ENCODE measurements at places on chromosomes 2 and 18.

DNA sequence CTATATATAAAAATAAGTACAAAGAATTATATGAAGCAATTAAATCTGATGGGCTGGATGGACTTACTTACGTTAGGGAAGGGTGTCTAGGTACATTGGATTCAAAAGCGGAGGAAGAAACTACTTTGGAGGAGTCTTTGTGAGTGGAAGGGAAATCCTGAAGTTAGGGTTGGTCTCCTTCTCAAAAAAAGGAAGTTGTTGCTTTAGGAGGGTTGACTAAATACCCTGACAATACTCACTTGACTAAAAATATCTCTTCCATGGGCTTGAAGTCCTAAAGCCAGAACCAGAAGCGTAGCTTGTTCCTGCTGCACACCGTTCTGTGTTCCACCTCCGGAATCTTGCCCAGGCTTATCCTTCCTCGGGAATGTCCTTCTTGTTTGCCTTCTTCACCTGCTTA lies 143.3 kb upstream of the ZEB2 start:
- H3K4me1 ChIP-seq: no peaks in the 10 kb centered on the region
- H3K36me3 ChIP-seq: no peaks in the 10 kb centered on the region
- no peak overlapping the region for H3K27ac ChIP-seq
- peaks cover 17% of the 10 kb centered on the region for H3K27me3 ChIP-seq
- no peak overlapping the region for H3K4me3 ChIP-seq

DNA sequence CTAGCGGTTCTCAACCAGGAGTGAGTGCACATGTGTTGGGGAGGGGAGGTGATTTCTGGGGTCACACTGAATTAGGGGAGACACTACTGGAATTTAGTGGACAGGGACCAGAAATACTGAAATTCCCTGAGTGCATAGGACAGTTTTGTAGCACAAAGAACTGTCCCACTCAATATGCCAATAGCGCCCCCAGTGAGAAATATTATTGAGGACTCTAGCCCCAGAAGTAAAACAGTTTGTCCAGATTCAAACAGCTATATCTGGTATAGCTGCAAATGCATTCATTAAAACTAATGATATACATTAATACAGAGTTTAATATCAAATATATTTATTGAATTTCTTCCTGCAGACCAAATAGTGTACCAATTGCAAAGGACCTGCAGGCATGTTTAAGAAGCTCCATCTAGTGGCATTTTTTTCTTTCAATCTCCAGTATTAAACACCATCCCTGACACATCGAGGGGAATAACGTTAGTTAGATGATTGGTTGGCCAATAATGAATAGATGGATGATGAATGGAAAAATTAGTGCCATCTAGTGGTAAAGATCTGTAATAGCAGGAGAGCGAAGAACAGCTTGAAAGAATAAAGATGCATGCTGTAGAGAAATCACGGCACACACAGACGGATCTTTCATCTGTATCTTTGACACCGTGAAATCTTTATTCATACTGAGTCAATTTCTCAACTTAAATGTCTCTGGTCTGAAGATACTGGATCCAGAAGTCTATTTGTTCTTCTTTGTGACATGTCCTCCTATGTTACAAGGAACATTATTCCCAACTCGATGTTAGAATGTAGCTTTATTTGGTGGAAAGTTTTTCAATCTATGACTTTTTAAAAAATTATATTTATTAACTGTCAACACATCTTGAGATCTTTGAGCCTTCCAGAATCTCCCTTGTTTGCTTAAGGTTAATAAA lies 62.5 kb downstream of the DHRS9 start:
- DNase-seq: no peak
- H3K4me1 ChIP-seq: peaks cover 7% of the 10 kb centered on the region
- peaks cover 5% of the 10 kb centered on the region for H3K27me3 ChIP-seq
- H3K27ac ChIP-seq: no peak overlapping the region
- H3K4me3 ChIP-seq: no peak overlapping the region

DNA sequence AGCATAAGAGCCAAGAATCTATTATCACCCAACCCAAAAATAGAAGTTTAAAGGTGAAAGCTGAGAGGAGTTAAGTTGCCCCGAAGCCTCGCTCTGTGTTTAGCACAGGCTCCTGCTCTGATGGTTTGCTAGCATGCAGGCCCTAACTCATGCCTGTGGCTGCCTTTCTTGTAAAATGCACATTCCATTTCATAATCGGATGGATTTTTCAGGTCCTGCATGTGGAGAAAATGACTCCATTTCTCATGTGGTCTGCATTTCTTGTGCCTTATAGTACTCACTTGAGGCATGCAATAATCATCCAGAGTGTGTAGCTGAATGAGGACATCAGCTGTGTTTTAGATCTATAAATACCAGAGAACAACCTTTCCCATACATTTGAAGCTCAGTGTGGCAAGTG lies 381.8 kb downstream of the CPS1 start:
- H3K4me1 ChIP-seq: no peaks in the 10 kb centered on the region
- H3K4me3 ChIP-seq: no peak overlapping the region

DNA sequence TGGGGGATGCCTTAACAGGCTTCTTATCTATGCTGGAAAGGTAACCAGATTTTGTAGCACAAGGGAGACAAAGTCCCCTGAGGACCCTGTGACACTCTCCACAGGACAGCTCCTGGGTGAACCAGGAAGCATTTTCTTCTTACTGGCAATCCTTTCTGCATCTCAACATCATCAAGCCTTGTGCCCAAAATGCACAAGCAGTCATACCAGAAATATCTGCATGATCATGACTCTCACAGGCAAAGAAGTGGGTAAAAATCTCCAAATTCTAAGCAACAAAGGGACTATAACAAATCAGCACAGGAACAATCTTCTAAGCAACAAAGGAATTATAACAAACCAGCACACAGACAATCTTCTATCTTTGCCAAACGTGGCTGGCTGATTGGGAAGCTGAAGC lies 99.1 kb upstream of the CD226 start:
- H3K27ac ChIP-seq: no peak overlapping the region
- H3K27me3 ChIP-seq: no peaks in the 10 kb centered on the region
- no peak overlapping the region for H3K4me3 ChIP-seq
- H3K4me1 ChIP-seq: peaks cover 6% of the 10 kb centered on the region
- H3K36me3 ChIP-seq: peaks cover 21% of the 10 kb centered on the region
- DNase-seq: no peak

DNA sequence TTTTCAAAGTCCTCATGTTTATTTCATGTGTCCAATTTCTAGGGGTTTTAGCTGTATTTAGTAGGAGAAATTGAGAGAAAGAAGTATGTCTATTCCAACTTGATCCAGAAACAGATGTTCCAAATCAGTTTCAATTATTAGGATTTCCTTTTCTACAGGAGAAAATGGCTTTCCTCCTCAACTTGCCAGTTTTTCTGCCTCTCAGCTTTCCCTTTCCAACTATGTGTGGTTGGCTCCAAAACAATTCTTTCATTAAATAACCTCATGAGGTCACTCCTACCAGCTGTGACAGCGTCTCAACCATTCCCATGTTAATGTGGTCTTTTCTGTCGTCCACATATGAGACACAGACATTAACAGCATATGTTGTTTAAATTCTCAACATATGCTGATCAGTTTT lies 13.1 kb downstream of the XIRP2 start:
- no peak overlapping the region for H3K4me3 ChIP-seq
- H3K36me3 ChIP-seq: no peaks in the 10 kb centered on the region
- no peaks in the 10 kb centered on the region for H3K27me3 ChIP-seq

GRCh38 chr2:108998911-108999310 lies 9.9 kb upstream of the EDAR start:
- no peaks in the 10 kb centered on the region for H3K27me3 ChIP-seq
- no peak overlapping the region for H3K27ac ChIP-seq
- no peaks in the 10 kb centered on the region for H3K4me1 ChIP-seq
- H3K4me3 ChIP-seq: no peak overlapping the region

- peaks cover 15% of the 10 kb centered on the region for H3K36me3 ChIP-seq
- no peak for DNase-seq
- H3K4me1 ChIP-seq: peaks cover 32% of the 10 kb centered on the region
- no peaks in the 10 kb centered on the region for H3K27me3 ChIP-seq
- no peak overlapping the region for H3K4me3 ChIP-seq
Observed at GRCh38 chr2:44364604-44365003, 2.9 kb downstream of the CAMKMT start.

DNA sequence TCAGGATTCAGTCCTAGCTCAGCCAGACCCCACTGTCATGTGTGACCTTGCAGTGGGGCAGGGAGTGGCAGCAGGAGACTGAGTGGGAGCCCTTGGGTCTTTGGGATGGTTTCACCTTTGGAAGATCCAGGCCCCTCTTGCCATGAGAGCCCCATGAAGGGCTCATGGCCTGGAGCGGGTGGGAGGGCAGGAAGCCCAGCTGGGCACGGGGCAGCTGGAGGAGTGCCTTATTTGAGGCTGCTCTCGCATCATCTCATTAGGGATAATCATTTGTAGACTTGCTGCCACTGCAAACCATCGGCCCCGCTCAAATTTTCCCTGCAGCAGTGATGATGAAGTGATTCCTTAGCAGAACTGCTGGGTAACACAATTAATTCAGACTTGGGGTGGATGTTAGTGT lies 73.9 kb downstream of the TGOLN2 start:
- no peak for DNase-seq
- H3K4me1 ChIP-seq: peaks cover 3% of the 10 kb centered on the region
- H3K4me3 ChIP-seq: no peak overlapping the region
- H3K36me3 ChIP-seq: no peaks in the 10 kb centered on the region
- H3K27ac ChIP-seq: no peak overlapping the region

GRCh38 chr2:71078624-71079023 lies 10.2 kb downstream of the NAGK start:
- H3K36me3 ChIP-seq: peaks cover 34% of the 10 kb centered on the region
- no peak overlapping the region for H3K27ac ChIP-seq
- no peak for DNase-seq
- no peaks in the 10 kb centered on the region for H3K27me3 ChIP-seq

- peaks cover 88% of the 10 kb centered on the region for H3K4me1 ChIP-seq
- H3K4me3 ChIP-seq: no peak overlapping the region
- H3K27ac ChIP-seq: peak overlapping the region; percentile 55
- no peaks in the 10 kb centered on the region for H3K27me3 ChIP-seq
- peaks cover 44% of the 10 kb centered on the region for H3K36me3 ChIP-seq
Observed at GRCh38 chr2:105791229-105791628, 46.5 kb downstream of the NCK2 start.

- DNase-seq: no peak
- no peak overlapping the region for H3K27ac ChIP-seq
- H3K36me3 ChIP-seq: no peaks in the 10 kb centered on the region
- H3K4me3 ChIP-seq: no peak overlapping the region
- H3K27me3 ChIP-seq: no peaks in the 10 kb centered on the region
- no peaks in the 10 kb centered on the region for H3K4me1 ChIP-seq
Observed at GRCh38 chr2:120486441-120486840, 140.5 kb downstream of the INHBB start.

DNA sequence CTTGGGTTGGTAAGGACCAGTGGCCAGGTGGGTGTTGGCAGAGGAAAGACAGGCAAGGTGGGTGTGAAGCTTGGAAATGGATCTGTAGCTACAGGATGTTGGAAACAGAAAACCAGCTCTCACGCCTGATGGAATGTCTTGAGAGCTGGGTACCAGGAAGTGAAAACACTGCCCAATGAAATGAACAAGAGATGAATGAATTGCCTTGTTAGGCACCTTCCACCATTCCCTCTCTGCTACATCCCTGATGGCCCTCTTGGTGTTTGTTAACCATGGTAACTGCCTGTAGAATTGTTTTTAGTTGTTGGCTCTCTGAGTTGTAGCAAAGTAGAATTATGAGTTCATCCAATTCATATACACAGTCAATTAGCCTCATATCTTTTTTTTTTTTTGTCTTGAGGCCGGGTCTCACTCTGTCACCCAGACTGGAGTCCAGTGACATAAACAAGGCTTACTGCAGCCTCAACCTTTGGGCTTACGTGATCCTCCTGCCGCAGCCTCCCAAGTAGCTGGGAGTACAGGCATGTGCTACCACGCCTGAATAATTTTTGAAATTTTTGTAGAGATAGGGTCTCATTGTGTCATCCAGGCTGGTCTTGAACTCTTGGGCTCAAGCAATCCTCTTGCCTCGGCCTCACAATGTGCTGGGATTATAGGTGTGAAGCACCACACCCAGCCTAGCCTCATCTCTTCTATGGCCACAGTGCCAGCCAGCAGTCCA lies 9.5 kb downstream of the KCMF1 start:
- DNase-seq: no peak
- peak overlapping the region; percentile 1 for H3K27ac ChIP-seq
- H3K4me3 ChIP-seq: no peak overlapping the region
- peaks cover 31% of the 10 kb centered on the region for H3K36me3 ChIP-seq
- peaks cover 39% of the 10 kb centered on the region for H3K4me1 ChIP-seq

- H3K27ac ChIP-seq: no peak overlapping the region
- no peak overlapping the region for H3K4me3 ChIP-seq
- H3K36me3 ChIP-seq: no peaks in the 10 kb centered on the region
- H3K27me3 ChIP-seq: no peaks in the 10 kb centered on the region
- DNase-seq: no peak
Observed at GRCh38 chr2:209648714-209649113, 122.9 kb upstream of the UNC80 start.

- no peaks in the 10 kb centered on the region for H3K36me3 ChIP-seq
- no peak overlapping the region for H3K27ac ChIP-seq
- no peaks in the 10 kb centered on the region for H3K27me3 ChIP-seq
- no peaks in the 10 kb centered on the region for H3K4me1 ChIP-seq
Observed at GRCh38 chr2:117523267-117523666, 291.2 kb upstream of the DDX18 start.

DNA sequence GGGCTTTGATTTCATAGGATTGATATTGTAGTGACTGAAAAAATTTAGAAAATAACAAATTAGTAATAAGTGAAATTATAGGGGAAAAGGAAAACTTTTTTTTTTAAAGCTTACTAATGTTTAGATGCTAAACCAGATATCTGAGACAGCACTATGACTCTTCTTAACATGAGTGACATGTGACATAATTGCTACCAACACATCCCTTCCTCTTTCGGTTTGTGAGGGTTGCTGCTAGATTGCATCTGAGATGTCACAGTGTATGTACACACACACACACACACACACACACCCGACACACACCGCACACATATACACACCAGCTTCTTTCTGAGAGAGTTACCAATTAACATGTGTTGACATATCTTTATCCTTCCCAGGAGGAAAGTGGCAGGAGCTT lies 18.0 kb downstream of the RAPGEF4 start:
- no peak for DNase-seq
- no peak overlapping the region for H3K27ac ChIP-seq
- no peaks in the 10 kb centered on the region for H3K4me1 ChIP-seq
- H3K27me3 ChIP-seq: peaks cover 14% of the 10 kb centered on the region
- H3K36me3 ChIP-seq: no peaks in the 10 kb centered on the region

- no peaks in the 10 kb centered on the region for H3K36me3 ChIP-seq
- no peak overlapping the region for H3K27ac ChIP-seq
- H3K4me1 ChIP-seq: no peaks in the 10 kb centered on the region
- H3K4me3 ChIP-seq: no peak overlapping the region
- DNase-seq: no peak
Observed at GRCh38 chr2:194765723-194766122, 891.3 kb upstream of the SLC39A10 start.

DNA sequence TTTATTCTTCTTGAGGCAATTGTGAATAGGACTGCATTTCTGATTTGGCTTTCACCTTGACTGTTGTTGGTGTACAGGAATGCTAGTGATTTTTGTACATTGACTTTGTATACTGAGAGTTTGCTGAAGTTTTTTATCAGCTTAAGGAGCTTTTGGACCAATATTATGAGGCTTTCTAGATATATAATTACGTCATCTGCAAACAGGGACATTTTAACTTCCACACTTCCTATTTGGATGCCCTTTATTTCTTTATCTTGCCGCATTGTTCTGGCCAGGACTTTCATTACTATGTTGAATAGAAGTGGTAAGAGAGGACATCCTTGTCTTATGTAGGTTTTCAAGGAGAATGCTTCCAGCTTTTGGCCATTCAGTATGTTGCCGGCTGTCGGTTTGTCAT lies 425.4 kb upstream of the CHAC2 start:
- H3K27me3 ChIP-seq: no peaks in the 10 kb centered on the region
- no peaks in the 10 kb centered on the region for H3K4me1 ChIP-seq
- H3K4me3 ChIP-seq: no peak overlapping the region
- no peak for DNase-seq
- no peaks in the 10 kb centered on the region for H3K36me3 ChIP-seq
- H3K27ac ChIP-seq: no peak overlapping the region

All from activated T-helper 2 cell treated with anti-CD3 and anti-CD28 coated beads, Interferon-gamma antibody, Interleukin-2, Interleukin-4, amounts not matched to agents 10 μg/mL and 5 μg/mL and 100 μg/mL, durations not matched to agents 14 hours and 24 hours and 36 hours (primary cell).